ENCODE measurements at places on chromosomes 12 and 14.

- DNase-seq: no peak
Observed at GRCh38 chr12:23535441-23535840, 414.0 kb downstream of the SOX5 start.

DNA sequence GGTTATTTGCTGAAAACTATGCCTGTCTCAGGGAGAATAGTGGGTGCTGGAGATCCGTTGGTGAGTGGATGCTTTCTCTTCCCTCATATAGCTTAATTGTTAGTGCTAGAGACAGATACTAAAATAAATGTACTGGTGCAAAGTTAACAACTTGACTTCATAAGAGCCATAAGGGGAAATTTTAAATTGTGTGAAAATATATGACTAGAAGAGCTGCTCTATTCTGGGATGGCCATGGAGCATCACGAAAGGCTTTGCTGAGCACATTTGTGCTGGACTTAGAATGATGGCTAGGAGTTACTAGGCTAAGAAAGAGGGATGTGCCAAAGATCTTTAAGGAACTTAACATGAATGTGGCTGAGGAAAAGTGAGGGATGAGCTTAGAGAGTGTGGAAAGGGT is 668.8 kb downstream of the NRXN3 start:
- no peak for DNase-seq

GRCh38 chr12:115437061-115437567 is 753.1 kb upstream of the TBX3 start:
- DNase-seq: no peak

DNA sequence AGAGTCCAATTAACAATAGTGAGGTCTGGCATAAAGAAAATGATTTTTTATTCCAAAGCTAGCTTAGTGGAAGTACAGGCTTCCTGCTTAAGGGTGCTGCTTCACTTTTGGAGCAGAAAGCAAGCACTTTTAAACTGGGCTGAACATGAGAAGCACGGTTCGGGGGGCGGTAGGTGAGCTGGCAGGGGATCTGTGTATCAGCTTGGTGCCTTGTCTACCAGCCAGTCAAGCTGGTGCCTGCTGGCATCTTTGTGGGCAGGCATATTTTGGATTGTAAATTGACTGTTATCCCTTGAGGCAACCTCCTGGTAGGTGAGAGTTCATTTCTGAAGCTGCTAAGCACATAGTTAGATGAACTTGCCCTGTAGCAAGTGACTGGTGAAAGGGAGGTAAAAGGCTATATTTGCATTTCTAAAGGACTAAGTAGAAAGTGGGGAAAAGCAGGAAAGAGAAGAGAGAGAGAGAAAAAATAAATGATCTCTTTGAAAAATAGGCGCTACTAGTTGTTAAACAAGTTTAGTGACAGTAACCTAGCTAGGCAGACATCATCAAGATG is 121.1 kb upstream of the SYT10 start:
- DNase-seq: no peak

DNA sequence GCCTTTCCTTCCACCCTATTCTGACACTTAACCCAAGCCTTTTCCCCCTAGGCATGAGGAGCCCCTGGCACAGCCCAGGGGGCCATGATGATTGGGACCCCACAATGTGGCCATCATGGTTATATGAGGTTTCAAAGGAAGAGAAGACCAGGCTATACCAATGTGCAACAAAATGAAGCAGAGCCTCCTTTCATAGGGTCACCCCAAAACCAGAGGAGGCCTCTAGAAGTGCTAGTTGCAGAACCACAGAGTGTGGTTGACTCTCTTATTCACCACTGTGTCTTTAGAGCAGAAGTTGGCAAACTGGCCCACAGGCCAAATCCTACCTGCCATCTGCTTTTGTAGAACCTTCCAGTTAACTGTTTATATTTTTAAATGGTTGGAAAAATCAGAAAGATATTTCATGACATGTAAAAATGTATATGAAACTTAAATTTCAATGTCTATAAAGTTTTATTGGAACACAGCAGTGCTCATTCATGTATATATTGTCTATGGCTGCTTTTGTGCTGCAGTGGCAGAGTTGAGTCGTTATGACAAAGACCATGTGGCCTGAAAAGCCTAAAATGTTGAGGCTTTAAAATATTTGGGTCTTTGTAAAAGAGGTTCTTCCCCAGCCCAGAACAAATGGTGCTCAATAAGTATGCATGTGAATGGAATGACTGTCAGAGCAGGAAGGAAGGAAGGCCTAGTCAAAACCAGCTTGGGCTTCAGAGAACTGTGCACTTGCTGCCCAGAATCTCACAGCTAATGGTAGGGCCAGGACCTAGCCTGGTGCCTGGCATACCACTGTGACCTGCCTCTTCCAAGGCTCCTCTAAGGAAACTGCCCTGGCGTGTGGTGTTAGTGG is 49.2 kb downstream of the SUSD6 start:
- DNase-seq: no peak

GRCh38 chr14:75568791-75569190 is 9.6 kb upstream of the FLVCR2 start:
- no peak for DNase-seq

- DNase-seq: no peak
Observed at GRCh38 chr14:45144658-45145057, 8.9 kb downstream of the FANCM start.

DNA sequence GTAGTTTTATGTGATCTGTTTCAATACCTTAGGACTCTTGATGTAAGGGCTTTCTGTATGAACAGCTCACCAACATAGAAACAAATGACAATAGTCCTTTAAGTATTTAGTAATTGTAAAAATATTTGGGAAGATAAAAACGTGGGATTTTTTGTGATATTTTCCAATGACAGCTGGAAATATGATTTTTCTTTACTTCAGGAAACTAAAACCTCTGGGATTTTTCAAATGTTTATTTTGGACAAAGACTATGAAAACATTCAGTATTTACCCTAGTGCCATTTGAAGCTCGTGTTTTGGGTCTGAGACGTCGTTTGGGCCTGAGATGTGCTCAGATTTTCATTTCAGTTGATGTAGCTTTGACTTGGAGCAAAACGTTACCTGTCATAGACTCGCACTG is 240.0 kb downstream of the BMP4 start:
- DNase-seq: no peak

DNA sequence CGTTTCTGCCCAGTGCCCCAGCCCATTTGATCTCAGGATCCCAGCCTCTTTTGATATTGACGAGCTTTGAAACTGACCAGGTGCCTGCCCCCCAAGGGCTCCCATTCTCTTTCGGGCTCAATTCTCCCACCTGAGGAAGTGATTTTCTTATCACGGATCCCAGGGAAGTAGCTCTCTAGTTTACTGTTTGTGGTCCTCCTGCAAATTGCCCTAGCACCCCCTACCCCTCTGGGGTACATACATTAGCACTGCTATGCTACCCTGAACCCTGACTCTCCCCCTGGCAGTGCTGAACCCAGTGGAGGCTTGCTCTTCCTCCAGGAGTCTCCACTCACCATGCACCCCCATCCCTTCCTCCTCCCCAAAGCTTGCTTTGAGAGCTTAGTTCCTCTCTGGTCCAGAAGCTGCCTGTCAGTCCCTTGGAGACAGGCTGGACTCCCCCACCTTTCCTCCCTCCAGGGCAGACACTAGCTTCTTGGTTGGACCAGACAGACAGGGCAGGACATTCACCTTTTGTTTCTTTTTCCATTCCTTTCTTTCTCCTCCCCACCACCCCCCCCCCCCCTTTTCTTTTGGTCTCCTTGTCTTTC is 4.4 kb upstream of the TBX3 start:
- DNase-seq: no peak

DNA sequence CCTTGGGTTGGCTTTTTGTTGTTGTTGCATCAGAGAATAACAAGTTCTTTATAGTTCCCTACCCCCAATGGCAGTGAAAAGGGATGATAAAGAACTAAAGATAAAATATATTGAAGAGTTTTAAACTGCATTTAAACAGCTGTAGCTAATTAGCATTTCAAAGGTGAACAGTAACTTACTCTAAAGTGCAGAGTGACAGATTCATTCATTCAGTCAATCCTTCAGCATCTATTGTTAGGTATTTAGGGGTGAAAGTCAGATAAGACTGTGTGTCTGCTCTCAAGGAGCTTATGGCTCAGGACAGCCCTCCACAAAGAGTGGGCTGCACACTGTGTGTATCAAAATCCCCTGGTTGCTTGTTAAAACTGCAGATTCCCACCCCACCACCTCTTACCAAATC is 146.1 kb downstream of the SSPN start:
- DNase-seq: no peak

DNA sequence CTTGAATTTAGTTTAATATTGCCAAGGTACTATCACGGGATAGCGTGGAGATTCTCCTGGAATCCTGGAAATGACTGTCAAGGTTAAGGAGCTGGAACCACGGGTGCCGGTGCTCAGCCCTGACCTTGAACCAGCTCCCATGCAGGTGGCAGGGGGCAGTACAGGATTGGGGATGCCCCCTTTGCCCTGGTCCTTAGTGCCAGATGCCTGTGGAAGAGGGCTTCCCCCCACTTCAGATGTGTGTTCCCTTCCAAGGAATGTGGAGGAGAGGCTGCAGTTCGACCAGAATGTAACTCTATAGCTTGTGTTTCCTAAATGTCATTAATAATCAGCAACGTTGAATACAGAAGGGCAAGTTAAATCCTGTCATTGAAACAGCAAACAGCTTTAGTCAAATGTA is 258.9 kb downstream of the VRK1 start:
- DNase-seq: no peak

DNA sequence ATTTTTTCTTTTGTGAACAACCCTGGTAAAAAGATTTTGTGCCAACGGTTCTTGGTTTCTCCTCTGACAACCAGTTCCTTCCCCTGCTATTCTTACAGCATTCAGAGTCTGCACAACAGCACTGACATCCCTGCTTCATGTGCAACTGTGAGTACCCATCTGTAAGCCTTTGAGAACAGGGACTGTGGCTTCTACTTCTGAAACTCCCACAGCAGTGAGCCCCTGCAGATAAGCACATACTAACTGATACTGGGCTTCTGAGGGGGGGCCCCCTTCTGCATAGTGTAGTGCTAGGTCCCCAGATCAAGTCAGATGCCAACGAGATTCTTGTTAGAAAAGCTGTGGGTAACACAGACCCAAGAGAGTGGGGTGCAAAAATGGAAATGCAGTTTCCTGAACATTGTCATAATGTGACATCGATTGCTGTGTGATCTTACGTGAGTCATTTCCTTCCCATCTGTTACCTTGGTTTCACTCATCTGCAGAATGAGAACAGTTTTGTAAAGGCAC is 11.1 kb upstream of the NINJ2 start:
- DNase-seq: no peak

- no peak for DNase-seq
Observed at GRCh38 chr14:85124631-85125290, 405.2 kb upstream of the FLRT2 start.

DNA sequence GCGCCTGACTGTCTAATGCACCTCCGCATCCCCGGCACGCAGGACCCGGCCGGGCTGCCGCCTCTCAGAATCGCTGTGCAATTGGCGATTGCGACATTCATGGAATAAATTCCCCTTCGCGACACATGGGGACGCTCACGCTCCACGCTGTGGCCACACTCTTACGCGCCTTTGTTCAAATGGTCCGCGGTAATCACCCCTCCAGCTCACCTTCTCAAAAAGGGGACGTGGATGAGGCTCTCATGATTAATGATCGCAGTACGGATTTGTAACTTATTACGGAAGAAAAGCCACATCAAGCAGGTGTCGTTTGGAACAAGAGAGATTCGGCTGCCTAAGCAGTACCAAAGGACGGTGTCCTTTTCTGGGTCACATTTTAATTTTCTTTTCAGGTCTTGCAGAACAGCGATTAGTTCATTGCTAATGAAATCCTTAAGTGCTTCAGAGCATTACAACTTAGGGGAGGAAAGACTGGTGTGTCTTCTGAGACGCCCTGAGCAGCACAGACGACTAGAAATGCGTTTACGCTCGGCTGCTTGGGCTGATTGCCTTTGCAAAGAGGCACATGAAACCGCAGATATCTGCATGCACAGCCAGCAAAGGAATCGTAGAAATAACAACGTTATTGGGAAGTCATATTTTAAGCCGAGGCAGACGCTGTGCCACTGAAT is 37.3 kb upstream of the ADGRD1 start:
- DNase-seq: peak; percentile 61

- no peak for DNase-seq
Observed at GRCh38 chr12:72829838-72830237, 557.7 kb downstream of the TRHDE start.

- no peak for DNase-seq
Observed at GRCh38 chr12:117680312-117680711, 288.5 kb downstream of the KSR2 start.

- DNase-seq: no peak
Observed at GRCh38 chr14:89249972-89250654, 166.9 kb downstream of the FOXN3 start.

DNA sequence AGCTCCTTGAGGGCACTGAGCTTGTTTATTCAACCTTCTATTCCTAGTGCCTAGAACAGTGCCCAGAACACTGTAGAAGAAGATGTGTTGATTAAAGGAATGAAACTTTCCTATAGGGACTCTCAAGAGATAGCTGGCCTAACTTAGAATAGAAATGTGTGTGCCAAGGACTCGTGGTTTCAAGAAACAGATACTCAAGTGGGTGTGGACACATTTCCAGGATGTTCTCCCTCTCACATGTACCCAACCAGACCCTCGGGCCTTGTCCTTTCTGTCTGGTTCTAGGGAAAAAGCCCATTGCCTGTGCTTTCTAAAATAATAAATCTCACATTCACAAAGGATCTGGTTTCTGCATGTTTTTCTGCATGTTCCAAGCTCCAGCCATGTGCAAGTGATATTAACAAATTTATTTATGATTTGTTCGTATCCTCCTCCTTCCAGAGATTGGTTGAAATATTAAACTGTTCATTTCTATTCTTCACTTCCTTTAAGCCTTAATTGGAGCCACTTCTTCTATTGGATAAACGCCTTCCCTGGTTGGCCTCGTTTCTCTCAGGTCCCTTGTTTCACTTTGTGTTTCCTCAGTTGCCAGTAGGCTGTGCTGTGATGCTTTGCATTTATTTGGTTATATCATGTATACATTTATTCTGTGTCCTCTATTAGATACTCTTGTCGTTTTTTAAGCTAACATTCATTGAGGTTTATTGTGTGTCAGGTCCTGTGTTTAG is 89.8 kb downstream of the CRADD start:
- no peak for DNase-seq

GRCh38 chr14:25411781-25412757 is 362.1 kb upstream of the STXBP6 start:
- DNase-seq: peak; percentile 41

DNA sequence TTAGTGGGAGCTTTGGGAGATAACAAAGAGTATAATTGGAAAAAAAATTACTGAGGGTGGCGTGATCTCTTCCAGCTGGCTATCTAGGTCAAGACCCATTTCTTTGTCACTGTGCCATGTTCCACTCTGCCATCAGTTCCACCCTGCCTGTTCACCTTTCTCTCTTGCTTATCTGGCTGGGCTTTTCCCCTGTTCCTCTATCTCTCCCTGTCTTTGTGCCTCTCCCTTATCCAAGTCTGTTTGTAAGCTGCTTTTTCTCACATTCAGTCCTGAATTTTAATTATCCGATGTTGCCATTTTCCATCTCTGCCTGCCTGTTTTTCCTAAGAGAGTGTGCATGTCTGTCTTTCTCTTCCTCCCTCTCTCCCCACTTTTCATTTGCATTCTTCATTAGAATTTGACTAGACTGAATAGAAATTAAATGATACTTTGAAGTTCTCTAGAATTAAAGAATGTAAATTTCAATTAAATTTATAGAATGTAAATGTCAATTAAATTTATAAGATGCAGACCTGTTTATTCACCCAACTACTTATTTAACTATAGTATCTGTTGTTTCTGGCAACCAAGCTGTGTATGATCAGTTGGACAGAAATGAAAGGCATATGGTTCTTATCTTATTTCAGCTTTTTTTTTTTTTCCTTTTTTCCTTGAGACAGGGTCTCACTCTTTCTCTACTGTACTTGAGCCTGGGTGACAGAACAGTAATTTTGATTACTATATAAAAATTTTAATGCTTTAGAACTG is 40.9 kb upstream of the A2ML1 start:
- no peak for DNase-seq
